ENCODE measurements at places on chromosomes 7 and 10. TPM values are rescaled to one million over a fixed set of nuclear protein-coding genes. Genes with fewer than 3 reads are reported as not detected.
A peak's percentile ranks its signal among the peaks of the same experiment; 100 is the strongest.

- peaks cover 19% of the 10 kb centered on the region for H3K36me3 ChIP-seq
- H3K27me3 ChIP-seq = no peaks in the 10 kb centered on the region
- H3K27ac ChIP-seq = no peak overlapping the region
- H3K4me1 ChIP-seq = peaks cover 17% of the 10 kb centered on the region
- H3K4me3 ChIP-seq = no peak overlapping the region
Measured at GRCh38 chr10:7162331-7162730, 248.5 kb downstream of the SFMBT2 start.

- no peak overlapping the region for H3K27ac ChIP-seq
- no peaks in the 10 kb centered on the region for H3K36me3 ChIP-seq
- DNase-seq = no peak
Measured at GRCh38 chr10:269440-270074, 134.3 kb downstream of the ZMYND11 start.

DNA sequence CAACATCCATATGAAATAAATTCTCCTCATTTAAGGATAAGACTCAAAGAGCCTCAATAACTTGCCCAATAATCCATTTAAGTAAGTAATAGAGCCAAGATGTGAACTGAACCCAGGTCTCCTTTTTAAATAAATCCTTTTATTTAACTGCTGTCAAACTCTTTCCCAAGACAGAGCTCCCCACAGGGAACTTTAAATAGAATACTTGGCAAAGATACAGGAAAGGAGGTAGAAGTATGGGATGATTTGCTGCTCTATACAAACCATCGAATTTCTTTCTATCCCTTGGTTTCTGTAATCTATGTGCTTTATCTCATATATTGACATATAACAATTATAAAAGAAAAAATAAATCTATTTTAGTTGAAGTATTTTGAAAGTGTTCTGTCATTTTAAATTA is 295.9 kb downstream of the CSTF2T start:
- no peak overlapping the region for H3K27ac ChIP-seq
- H3K4me3 ChIP-seq = no peak overlapping the region
- no peaks in the 10 kb centered on the region for H3K4me1 ChIP-seq
- no peaks in the 10 kb centered on the region for H3K27me3 ChIP-seq

DNA sequence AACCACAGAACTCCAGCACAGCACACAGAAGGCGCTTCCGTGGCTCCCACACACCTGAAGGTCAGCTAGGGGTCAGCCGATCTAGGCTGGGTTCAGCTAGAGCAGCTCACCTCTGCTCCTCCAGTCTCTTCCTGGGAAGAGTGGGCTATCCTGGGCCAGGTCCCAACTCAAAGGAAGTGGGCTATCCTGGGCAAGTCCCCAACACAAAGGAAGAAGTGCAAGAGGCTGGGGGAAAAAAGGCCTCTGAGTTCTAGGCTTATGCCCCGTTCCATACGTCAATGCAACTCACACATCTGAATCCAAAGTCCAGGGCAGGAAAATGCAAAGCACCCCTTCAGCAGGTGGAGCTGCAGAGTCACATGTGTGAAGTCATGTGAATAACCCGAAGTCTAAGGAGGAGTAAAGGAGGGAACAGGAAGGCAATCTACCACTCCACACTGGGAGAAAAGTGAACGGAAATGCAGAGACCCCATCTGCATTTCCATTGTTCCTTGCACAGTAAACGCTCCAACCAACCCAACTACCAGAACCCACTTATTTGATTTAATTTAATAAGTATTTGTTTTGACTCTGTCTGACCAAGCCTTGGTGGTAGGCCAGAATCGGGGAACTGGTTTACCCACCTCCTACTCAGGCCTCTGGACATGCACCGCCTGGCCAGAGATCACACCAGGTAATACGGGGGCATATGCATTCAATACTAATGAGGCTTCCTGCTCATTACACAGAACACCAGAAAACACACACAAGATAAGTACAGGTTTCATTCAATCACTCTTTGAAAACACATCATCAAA is 95.5 kb upstream of the RNF32 start:
- DNase-seq = no peak
- H3K27me3 ChIP-seq = no peaks in the 10 kb centered on the region
- no peaks in the 10 kb centered on the region for H3K36me3 ChIP-seq
- no peak overlapping the region for H3K27ac ChIP-seq

DNA sequence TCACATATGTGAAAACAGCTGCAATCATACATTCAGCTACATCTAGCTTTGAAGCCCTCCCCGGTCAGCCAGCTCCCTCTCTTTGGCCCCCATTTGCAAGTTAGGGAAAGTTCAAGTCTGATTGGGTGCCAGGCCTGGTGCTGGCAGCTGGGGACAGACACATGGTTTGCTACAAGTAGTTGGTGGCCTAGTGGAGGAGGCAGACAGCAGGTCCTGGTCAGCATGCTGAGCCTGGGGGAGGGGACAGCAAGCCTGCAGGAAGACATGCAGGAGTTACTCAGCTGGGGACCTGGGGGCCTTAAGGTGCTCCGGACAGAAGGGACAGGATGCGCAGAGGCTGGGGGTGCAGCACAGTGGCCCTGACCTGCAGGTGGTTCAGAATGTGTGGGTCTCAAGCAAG is 956.9 kb upstream of the ZNF722 start:
- H3K27me3 ChIP-seq = no peaks in the 10 kb centered on the region
- H3K27ac ChIP-seq = no peak overlapping the region
- no peaks in the 10 kb centered on the region for H3K4me1 ChIP-seq
- no peak for DNase-seq

DNA sequence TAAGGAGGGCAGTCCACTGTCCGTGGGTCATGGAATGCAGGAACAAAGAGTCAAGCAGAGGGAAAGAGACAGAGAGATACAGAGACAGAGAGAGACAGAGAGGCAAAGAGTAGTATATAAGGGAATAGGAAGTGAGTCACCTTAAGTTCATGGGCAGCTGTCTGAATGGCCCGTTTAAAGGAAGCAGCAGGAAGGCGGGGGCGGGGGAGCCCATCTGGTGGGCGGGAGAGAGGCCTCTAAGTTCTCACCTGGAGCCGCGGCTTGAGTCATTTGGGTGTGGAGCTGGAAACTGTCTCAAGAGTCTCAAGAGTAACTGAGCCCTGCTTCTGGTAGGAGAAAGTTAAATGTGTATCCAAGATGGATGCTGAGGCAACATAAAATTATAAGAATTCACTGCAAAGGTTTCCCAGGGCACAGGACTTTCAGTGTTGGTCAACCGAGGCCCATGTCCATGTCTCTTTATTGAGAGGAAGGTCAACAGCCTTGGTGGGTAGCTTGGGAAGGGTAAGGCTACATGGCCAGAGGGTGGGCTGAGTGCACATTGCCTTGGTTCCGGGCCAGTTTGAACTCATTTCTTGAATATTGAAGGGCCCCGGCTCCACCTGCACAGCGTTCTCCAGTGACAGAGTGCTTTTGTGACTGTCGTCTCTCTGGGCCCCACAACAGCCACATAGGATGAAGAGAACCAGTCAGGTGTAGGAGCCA is 85.5 kb upstream of the CACUL1 start:
- H3K4me1 ChIP-seq = no peaks in the 10 kb centered on the region
- DNase-seq = no peak
- H3K4me3 ChIP-seq = no peak overlapping the region
- H3K27ac ChIP-seq = no peak overlapping the region
- no peaks in the 10 kb centered on the region for H3K36me3 ChIP-seq

DNA sequence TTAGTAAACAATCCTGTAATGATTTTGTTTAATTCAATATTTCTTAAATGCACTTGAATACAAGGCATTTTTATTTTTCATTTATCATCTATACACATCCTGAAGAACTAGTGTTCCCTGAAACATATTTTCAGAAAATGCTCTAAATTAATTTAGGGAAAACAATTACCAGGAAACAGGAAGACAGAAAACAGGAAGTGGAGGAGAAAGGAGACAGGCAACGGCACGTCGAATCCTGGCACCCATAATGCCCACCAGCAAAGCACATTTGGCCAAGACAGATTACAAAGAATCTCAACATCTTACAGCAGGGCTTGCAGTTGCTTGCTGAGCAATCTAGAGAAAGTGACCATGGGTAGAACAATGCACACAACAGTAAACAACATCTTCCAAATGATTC is 571.1 kb downstream of the GRID1 start:
- DNase-seq = no peak
- no peak overlapping the region for H3K4me3 ChIP-seq
- H3K4me1 ChIP-seq = no peaks in the 10 kb centered on the region
- no peaks in the 10 kb centered on the region for H3K36me3 ChIP-seq
- no peak overlapping the region for H3K27ac ChIP-seq

GRCh38 chr10:79107736-79108264 is 39.0 kb downstream of the ZMIZ1 start:
- H3K4me3 ChIP-seq = no peak overlapping the region
- peaks cover 16% of the 10 kb centered on the region for H3K27me3 ChIP-seq
- DNase-seq = no peak
- no peak overlapping the region for H3K27ac ChIP-seq

GRCh38 chr7:38907766-38908165 is 1.2 kb downstream of the VPS41 start:
- no peak overlapping the region for H3K27ac ChIP-seq
- H3K4me1 ChIP-seq = peaks cover 23% of the 10 kb centered on the region
- no peak overlapping the region for H3K4me3 ChIP-seq
- H3K27me3 ChIP-seq = no peaks in the 10 kb centered on the region

GRCh38 chr7:90111-91063 is 102.0 kb upstream of the FAM20C start:
- no peak for DNase-seq
- no peak overlapping the region for H3K4me3 ChIP-seq
- H3K4me1 ChIP-seq = no peaks in the 10 kb centered on the region
- no peak overlapping the region for H3K27ac ChIP-seq
- no peaks in the 10 kb centered on the region for H3K36me3 ChIP-seq

GRCh38 chr7:98852826-98853225 is 17.0 kb downstream of the TMEM130 start:
- no peaks in the 10 kb centered on the region for H3K27me3 ChIP-seq
- H3K36me3 ChIP-seq = no peaks in the 10 kb centered on the region
- H3K4me3 ChIP-seq = no peak overlapping the region
- H3K4me1 ChIP-seq = no peaks in the 10 kb centered on the region

DNA sequence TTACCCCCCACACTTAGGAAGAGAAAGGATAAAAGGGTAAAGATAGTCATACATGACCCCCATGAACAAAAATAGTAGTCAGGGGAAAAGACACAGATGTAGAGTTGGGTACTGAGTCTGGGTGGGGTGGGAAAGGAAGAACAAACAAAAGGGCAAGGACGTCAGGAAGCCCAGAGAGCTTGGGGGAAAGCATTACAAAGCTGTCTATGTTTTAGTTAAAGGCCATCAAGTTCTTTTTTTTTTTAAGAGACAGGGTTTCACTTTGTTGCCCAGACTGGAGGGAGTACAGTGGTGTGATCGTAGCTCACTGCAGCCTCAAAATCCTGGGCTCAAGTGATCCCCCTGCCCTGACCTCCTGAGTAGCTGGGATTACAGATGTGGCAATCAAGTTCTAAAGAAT is 98.4 kb upstream of the PDLIM1 start:
- no peaks in the 10 kb centered on the region for H3K27me3 ChIP-seq
- H3K4me3 ChIP-seq = no peak overlapping the region
- H3K36me3 ChIP-seq = no peaks in the 10 kb centered on the region
- H3K4me1 ChIP-seq = peaks cover 5% of the 10 kb centered on the region
- DNase-seq = no peak

- H3K27ac ChIP-seq = peak overlapping the region; percentile 93
- peaks cover 92% of the 10 kb centered on the region for H3K4me1 ChIP-seq
- no peaks in the 10 kb centered on the region for H3K27me3 ChIP-seq
Measured at GRCh38 chr7:5687936-5688630, 93.4 kb downstream of the RNF216 start.

- H3K27me3 ChIP-seq = no peaks in the 10 kb centered on the region
- H3K4me3 ChIP-seq = no peak overlapping the region
Measured at GRCh38 chr10:1151076-1152033, 95.2 kb downstream of the WDR37 start.

- DNase-seq = no peak
- no peak overlapping the region for H3K4me3 ChIP-seq
- H3K27me3 ChIP-seq = no peaks in the 10 kb centered on the region
Measured at GRCh38 chr7:91068136-91068795, 196.0 kb upstream of the FZD1 start.

- no peak for DNase-seq
- peaks cover 3% of the 10 kb centered on the region for H3K4me1 ChIP-seq
Measured at GRCh38 chr10:110181451-110181850, 26.0 kb upstream of the MXI1 start.

- H3K4me1 ChIP-seq = peaks cover under 1% of the 10 kb centered on the region
- no peaks in the 10 kb centered on the region for H3K36me3 ChIP-seq
- H3K27ac ChIP-seq = no peak overlapping the region
- no peak overlapping the region for H3K4me3 ChIP-seq
Measured at GRCh38 chr7:44315301-44315903, 10.0 kb downstream of the CAMK2B start.

DNA sequence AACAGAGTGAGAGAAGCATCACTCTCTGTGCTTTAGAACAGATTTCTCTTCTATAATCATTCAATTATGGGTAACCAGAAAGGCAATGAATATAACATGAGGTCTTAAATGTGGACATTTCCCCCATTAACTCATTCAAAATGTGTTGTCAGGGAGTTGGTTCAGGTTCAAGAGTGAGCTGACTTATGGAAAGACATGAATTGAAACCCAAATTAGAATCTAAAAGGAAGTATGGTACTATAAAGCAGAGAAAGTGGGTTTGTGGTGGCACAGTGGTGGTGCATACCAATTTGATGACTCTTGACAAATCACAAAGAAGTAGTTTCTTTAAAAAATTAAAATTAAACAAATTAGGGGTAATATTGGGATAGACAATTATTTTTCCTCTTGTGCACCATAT is 114.6 kb upstream of the MEOX2 start:
- no peaks in the 10 kb centered on the region for H3K36me3 ChIP-seq
- no peak overlapping the region for H3K27ac ChIP-seq
- H3K4me1 ChIP-seq = no peaks in the 10 kb centered on the region
- H3K4me3 ChIP-seq = no peak overlapping the region

GRCh38 chr7:585873-586272 is 66.2 kb upstream of the PDGFA start:
- no peak overlapping the region for H3K4me3 ChIP-seq
- no peaks in the 10 kb centered on the region for H3K27me3 ChIP-seq
- H3K27ac ChIP-seq = no peak overlapping the region
- DNase-seq = no peak
- H3K36me3 ChIP-seq = no peaks in the 10 kb centered on the region
- H3K4me1 ChIP-seq = no peaks in the 10 kb centered on the region

DNA sequence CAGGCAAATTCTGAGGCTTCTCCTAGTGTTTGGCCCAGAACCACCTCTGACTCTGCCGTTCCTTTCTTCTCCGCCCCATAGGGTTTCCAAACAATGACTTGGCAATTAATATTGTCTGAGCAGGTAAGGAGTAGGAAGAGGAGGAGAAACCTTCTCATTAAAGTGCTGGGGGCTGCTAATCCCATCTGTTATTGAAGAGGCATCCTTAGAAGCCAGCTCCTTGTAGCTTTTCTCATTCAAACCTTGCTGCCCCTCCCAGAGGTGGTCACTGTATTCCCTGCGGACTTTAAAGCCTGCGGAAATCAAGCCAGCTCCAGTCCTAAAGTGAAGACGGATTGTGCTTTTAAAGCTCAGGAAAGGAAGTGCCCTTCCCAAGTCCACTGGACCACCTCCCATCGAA is 1.4 kb upstream of the NKX1-2 start:
- no peak overlapping the region for H3K27ac ChIP-seq
- no peak for DNase-seq
- H3K27me3 ChIP-seq = peaks cover 42% of the 10 kb centered on the region
- no peak overlapping the region for H3K4me3 ChIP-seq
- peaks cover 31% of the 10 kb centered on the region for H3K4me1 ChIP-seq

EVX1 gene
- total RNA-seq = not detected

GPRIN2 gene
- total RNA-seq = not detected

STEAP1 gene
- not detected for total RNA-seq

NKX2-3 gene
- total RNA-seq = not detected

SPDYE5 gene
- total RNA-seq = not detected

CCDC172 gene
- total RNA-seq = not detected

GBX1 gene
- not detected for total RNA-seq

Data from B cell (primary cell).